ENCODE measurements at places on chromosomes 6 and 20. TPM values are rescaled to one million over a fixed set of nuclear protein-coding genes. Genes with fewer than 3 reads are reported as not detected.

Gene RNF39
- not detected for total RNA-seq

Gene ADTRP
- 4.7 TPM for total RNA-seq

Gene TDP2
- 45.9 TPM for total RNA-seq

Gene PXT1
- 0.09 TPM for total RNA-seq

Gene HLA-G
- total RNA-seq, result 1.2 TPM

Gene CRIP3
- 0.79 TPM for total RNA-seq

Gene FAM83C
- total RNA-seq, result not detected

Gene CLPSL2
- total RNA-seq, result not detected

Gene ALDH8A1
- 1.2 TPM for total RNA-seq

Gene CST4
- total RNA-seq, result not detected

Gene PRL
- not detected for total RNA-seq

Gene TMEM74B
- total RNA-seq, result 1.9 TPM

- peak; percentile 72 for DNase-seq
Observed at GRCh38 chr6:37303891-37304503, 46.1 kb upstream of the TMEM217 start.

- no peak for DNase-seq
Observed at GRCh38 chr6:156526081-156526480, 251.1 kb upstream of the ARID1B start.

- DNase-seq, result no peak
Observed at GRCh38 chr6:95935736-95936135, 80.0 kb upstream of the FUT9 start.

DNA sequence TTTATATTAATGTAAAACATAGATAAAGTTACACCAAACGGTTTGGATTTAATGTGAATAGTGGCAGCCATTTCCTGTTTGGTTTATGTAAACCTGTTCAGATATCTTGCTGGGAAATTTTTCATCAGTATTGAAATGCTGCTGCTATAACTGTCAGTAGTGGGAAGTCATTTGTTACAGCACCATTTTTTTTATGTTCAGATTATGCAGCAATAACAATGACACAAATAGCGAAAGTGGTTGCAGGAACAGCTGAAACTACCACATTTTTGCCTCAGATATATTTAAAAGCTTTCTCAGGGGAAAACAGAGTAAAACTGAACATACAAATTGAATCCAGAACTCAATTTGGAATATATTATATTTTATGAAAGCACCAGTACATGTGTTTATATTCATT, 128.8 kb upstream of the SIM1 start:
- DNase-seq, result no peak

DNA sequence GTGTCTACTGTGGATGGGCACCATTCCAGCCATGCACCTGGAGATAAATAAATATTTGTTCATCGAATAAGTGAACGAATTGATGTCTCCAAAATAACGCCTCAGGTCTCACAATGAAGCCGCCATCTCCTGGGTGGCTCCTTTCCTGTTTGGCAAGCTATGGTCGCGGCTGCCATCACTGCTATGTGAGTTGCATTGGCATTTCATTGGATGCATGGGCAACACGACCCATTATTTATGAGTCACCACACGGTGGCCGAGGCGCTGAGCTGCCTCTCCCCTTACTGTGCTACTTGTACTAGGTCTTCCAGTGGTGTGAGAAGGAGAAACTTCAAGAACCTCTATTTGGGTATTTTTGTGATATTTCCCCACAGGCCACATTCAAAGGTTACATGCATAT, 21.3 kb upstream of the PDE10A start:
- no peak for DNase-seq

DNA sequence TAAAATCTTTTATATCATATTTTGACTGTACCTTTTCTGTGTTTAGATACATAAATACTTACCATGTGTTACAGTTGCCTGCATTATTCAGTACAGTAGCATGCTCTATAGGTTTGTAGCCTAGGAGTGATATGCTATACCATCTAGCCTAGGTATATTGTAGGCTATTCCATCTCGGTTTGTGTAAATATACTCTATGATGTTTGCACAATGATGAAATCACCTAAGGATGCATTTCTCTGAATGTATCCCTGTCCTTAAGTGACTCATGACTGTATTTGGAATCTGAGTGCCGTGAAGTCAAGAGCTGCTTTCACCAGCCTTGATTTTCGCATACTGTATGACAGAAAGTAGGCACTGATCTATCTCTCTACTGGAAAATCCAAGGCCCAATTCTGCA, 129.9 kb downstream of the UTRN start:
- no peak for DNase-seq

DNA sequence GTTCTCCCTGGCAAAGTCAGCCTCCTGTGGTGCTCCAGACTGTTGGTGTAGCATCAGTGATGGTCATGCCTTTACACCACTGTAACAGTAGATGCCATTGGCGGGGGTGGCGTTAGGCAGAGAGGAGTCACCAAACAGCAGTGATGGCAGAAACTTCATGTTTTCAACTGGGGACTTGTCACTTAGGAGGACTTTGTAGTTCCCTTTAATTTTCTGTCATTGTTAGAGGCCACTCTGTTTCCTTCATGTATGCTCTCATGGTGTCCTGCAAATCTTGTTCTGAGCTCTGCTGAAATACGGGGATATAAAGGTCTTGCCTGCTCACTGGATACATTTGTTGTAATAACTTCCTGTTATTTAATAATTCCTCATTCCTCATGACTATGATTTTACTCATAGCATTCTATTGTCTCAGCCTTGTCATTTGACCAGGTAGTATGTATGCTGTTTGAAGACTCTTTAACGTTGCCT, 4.6 kb downstream of the MAP3K4 start:
- no peak for DNase-seq

- DNase-seq, result no peak
Observed at GRCh38 chr6:37877373-37878149, 58.0 kb downstream of the ZFAND3 start.

DNA sequence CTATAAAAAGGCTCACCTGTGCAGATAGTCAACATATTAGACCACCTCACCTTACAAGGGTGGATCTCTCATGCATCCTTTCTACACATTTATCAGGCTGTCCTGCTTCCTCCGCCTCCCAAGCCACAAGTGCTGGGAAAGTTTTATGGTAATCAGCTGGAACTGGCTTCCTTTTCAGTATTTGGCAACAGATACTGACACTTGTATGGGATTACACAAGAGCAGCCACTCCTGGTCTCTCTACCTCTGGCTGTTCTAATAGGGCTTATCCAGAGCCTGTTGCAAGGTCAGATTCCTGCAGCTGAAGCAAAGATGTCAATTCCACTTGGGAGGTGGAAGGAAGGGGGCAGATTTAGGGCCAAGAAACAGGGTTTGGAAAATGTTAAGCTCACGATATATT, 503 bp upstream of the GPLD1 start:
- DNase-seq, result no peak

Measured in activated CD4-positive, alpha-beta T cell treated with anti-CD3 and anti-CD28 coated beads, Interleukin-2, amount 10 ng/mL, durations not matched to agents 24 days and 14 days (primary cell).